ENCODE measurements at places on chromosomes 5 and 9. TPM values are rescaled to one million over a fixed set of nuclear protein-coding genes. Genes with fewer than 3 reads are reported as not detected.

Gene COMMD10
- 21.7 TPM for total RNA-seq

- peak; percentile 21 for DNase-seq
Measured at GRCh38 chr5:119578937-119579336, 50.4 kb upstream of the FAM170A start.

Gene SLC27A6
- not detected for total RNA-seq

Gene PCDHA6
- not detected for total RNA-seq

Gene PCDHB1
- total RNA-seq, result not detected

DNA sequence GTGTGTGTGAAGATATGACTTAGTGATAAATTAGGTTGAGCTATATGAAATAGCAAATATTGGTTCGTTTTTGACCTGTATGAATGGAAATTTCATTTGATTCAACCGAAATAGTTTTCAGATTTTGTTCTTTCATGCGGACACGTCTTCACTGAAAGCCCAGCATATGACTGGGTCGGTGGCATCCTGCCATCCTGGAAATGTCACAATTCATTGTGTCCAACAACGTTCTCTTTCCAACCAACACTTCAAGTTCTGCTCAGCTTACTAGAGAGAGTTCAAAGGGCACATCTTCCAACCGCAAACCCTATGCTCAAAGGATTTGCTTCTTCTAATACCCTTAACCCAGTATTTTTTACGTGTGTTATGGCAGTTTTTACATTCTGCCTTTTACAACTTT, 252.5 kb downstream of the NTRK2 start:
- no peak for DNase-seq

DNA sequence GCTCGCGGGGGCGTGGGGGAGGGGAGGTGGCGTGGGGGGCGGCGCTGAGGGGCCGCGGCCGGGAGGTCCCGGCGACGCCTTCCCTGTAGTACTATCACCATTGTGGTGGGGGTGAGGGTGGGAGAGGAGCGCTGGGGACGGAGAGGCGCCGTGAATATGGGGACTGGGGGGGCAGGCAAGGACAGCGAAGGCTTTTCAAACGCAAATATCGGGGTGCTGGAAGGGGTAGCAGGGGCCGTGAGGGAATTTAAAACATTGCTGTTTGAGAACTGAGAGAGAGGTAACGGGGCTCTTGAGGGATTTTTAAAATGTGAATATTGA, 427 bp downstream of the RBM27 start:
- DNase-seq, result peak; percentile 37

DNA sequence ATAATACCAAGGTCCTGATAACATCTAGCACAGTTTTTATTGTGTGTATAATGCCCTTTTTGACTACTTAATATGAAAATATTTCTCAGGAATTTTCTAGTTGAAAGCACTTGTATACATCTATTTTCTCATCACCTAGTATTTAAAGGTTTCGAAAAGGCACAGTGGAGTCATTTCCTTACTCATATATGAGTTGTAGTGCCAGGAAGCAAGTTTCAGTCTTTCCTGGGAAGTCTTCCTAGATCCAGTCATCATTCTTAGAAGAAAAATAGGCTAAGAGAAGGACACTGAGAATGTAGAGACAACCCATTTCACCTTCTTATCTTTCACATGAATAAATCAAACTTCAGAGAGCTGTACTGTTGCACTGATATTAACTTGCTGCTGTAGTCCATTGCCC, 70.2 kb downstream of the SLC25A46 start:
- DNase-seq, result no peak

DNA sequence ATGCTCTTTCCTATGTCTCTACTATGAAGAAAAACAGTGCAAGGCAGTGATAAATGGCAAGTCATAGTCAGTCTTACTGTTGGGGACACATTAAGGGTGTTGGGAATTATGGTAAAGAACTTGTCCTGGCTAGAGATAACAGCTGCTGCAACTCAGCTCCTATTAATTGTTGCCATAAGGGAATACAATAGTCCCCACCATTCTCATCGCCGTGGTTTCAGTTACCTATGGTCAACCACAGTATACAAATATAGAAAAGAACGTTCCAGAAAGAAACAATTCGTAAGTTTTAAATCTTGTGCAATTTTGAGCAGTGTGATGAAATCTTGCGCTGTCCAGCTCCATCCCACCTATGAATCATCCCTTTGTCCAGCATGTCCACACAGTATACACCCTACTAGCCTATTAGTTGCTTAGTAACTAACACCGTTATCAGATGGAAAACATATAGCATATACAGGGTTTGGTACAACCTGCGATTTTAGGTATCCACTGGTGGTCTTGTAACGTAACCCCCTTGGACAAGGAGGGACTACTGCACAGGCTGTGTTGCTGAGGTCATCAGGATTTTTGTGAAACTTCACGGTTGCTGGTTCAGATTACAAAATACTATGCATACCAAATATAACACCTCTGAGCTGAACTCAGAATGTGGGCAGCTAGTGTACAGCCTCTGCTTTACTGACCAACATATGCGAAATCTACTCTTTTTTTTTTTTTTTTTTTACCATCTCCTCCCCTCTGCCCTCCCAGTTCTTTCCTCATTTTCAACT, 53.5 kb downstream of the ZFR start:
- DNase-seq, result no peak

Gene TSC1
- 26.1 TPM for total RNA-seq

- no peak for DNase-seq
Measured at GRCh38 chr5:160743027-160743426, 109.0 kb downstream of the ATP10B start.

Gene PAX5
- total RNA-seq, result 0.34 TPM

GRCh38 chr9:101536351-101536750, 2.7 kb downstream of the RNF20 start:
- DNase-seq, result no peak

- DNase-seq, result no peak
Measured at GRCh38 chr5:103561685-103562452, 720 bp downstream of the NUDT12 start.

Gene FOXD4L6
- total RNA-seq, result not detected

GRCh38 chr9:108186642-108187395, 669.0 kb downstream of the ACTL7B start:
- DNase-seq, result no peak

Gene CD14
- 0.45 TPM for total RNA-seq

DNA sequence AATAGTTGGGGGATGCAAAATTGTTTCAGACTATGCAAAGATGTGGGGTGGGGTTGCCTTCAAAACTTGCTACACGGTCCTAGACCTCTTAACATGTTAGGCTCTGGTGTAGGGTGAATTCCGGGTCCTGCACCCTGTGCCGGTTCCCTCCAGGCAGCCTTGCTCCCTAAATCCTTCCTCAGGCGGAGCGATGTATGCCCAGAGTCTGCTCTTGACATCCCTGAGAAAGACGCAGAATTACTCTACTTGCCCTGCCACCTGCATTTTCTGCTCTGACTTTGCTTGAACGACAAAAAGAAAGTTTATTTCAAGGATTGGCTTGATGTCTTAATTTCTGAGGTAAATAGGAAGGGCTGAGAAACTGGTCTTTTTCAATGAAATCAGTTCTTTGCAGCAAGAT, 691 bp downstream of the THBS4 start:
- no peak for DNase-seq

Gene RFESD
- 5.1 TPM for total RNA-seq

DNA sequence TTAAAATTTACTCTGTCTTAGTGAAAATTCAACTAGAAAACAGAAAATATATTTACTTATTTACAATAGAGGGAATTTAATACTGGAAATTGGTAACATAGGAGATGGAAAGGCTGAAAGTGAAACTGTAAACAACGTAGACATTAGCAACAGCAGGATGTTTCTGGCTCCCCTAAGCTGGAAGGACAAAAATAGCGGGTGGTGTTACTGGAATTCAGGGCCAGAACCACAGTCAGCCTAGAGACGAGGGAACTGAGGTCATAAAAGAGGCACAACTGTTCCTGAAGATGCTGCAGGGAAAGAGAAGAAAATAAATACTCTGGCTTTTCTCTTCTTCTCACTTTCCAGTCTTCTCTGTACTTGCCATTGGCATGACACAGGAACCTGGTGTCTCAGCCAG, 80.4 kb upstream of the NIPBL start:
- no peak for DNase-seq

Gene OR2V2
- total RNA-seq, result not detected

DNA sequence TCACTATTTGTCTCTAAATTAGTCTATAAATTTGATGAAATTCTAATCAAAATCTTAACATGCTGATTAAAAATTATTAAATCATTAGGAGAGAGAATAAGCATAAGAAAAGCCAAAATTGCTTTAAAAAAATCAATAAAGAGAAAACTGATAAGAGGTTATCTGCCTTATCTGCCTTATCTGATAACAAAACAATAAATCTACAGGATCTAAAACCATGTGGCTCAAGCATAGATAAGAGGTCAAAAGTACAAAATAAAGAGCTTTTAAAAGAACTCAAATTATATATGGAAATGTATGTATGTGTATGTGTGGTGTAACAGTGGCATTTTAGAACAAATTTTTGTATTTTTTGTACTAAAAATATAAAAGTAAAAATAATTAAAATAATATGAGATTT, 18.6 kb downstream of the TRIM14 start:
- no peak for DNase-seq

Gene AQP7
- not detected for total RNA-seq

Gene IFNA8
- not detected for total RNA-seq

Gene SLC22A4
- total RNA-seq, result not detected

Gene GPR151
- not detected for total RNA-seq

GRCh38 chr5:73496984-73497457, 1.2 kb upstream of the BTF3 start:
- no peak for DNase-seq

GRCh38 chr5:150164211-150164980, 2.2 kb upstream of the CDX1 start:
- no peak for DNase-seq

- no peak for DNase-seq
Measured at GRCh38 chr5:153347611-153348010, 142.9 kb upstream of the GRIA1 start.

Gene PCDHGA7
- total RNA-seq, result not detected

Gene SLC46A2
- total RNA-seq, result not detected

Gene CDH18
- total RNA-seq, result not detected

All from activated CD8-positive, alpha-beta T cell treated with anti-CD3 and anti-CD28 coated beads, Interleukin-2, amount 10 ng/mL, durations not matched to agents 7 days and 5 days (primary cell).